Fibroblast of villous mesenchyme (primary cell): ENCODE measurements at places on chromosomes 1 and 21.

DNA sequence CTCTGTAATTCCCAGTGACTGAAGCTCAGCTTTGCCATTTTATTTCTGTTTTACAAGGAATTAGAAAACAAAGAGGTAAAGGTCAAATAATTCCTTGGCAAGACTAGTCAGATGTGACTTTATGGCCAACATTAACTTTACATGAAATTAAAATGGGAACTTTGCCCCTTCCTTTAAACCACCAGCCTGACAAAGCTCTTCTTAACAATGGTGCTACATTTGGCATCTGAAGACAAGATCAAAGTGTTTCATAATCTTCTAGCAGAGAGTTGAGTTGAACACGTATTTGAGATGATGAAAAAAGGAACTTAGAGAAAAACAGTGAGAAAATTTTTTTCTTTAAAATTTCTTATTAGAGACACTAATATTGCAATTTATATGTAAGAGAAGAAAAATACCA, 193.8 kb downstream of the AK5 start:
- no peak for DNase-seq

- peak; percentile 34 for DNase-seq
Measured at GRCh38 chr1:70840260-70840953, 207.2 kb downstream of the PTGER3 start.

GRCh38 chr1:7505771-7506453, 265.2 kb upstream of the VAMP3 start:
- DNase-seq = no peak

DNA sequence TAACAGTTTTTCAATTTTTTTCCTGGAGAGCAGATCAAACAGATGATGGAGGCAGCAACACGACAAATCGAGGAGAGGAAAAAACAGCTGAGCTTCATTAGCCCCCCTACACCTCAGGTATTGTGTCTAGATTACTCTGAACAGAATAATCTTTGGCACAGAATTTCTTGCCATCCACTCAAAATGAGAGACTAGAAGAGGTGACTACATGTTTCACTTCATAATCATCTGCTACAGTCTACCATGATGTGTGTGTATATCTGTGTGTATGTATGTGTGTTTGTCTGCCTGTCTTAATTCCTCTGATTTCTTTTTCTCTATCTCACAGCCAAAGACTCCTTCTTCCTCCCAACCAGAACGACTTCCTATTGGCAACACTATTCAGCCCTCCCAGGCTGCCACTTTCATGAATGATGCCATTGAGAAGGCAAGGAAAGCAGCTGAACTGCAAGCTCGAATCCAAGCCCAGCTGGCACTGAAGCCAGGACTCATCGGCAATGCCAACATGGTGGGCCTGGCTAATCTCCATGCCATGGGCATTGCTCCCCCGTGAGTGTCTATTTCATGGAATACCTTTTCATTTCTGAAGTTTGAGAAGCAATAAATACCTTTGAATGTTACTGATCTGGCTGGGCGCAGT, 11.4 kb downstream of the PRPF3 start:
- no peak for DNase-seq

- no peak for DNase-seq
Measured at GRCh38 chr1:172999349-172999748, 51.4 kb downstream of the TNFSF18 start.

DNA sequence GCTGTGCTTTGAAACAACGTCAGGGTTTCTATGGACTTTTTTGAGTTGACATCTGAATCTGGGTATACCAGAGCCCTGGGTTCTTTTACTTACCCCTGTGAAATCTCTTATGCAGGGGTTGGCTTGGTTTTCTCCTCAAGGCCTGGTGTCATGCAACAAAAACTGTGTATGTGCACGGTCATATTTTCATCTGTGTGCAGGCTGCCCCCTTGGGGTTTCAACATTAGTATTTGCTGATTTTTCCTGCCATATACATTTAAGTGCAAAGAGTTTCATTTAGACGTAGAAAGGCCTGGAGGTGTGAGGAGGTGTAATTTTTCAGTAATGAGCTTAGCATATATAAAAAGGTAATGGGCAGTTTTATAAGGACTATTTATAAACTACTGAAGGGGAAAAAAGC, 22.0 kb upstream of the ZBTB18 start:
- no peak for DNase-seq

- DNase-seq = no peak
Measured at GRCh38 chr21:41759926-41760325, 6.9 kb downstream of the RIPK4 start.

GRCh38 chr1:67588178-67588855, 96.7 kb upstream of the GADD45A start:
- DNase-seq = peak; percentile 54

GRCh38 chr1:27339213-27339612, 2.6 kb upstream of the SYTL1 start:
- DNase-seq = no peak

DNA sequence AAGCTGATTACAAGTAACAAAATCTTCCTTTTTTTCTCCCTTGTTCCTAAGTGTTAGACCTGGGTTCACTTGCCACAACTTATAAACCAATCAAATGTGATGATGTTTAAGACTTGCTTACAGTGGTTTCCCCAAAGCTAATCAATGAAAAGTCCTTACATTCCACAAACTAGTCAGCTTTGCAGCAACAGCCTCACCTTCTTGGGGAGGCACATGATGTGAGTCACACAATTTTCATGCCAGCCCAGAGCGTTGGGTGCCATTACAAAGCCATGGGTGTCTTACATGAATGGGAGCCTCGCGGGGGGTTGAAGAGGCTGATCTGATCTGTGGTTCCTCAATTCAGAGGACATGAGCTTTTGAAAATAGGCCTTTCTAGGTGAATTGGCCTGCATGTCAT, 91.6 kb upstream of the UBE2U start:
- DNase-seq = no peak

GRCh38 chr1:115832651-115833050, 8.3 kb downstream of the NHLH2 start:
- no peak for DNase-seq

- peak; percentile 68 for DNase-seq
Measured at GRCh38 chr1:202122639-202123335, at the start of gene GPR37L1. TSS of gene GPR37L1 (plus strand) at chr1:202122917. CDS start at chr1:202122964, 47 bp downstream.

GRCh38 chr21:45078877-45079281, 4.5 kb downstream of the ADARB1 start:
- peak; percentile 74 for DNase-seq

GRCh38 chr1:200184196-200184595, 156.7 kb downstream of the NR5A2 start:
- peak; percentile 53 for DNase-seq

- DNase-seq = no peak
Measured at GRCh38 chr1:160637821-160638539, 8.9 kb downstream of the SLAMF1 start.

- no peak for DNase-seq
Measured at GRCh38 chr21:43882952-43883545, 18.0 kb downstream of the AGPAT3 start.

- DNase-seq = no peak
Measured at GRCh38 chr1:51504806-51505525, 14.1 kb downstream of the EPS15 start.

- peak; percentile 47 for DNase-seq
Measured at GRCh38 chr1:85884372-85885035, 176.3 kb upstream of the ZNHIT6 start.

DNA sequence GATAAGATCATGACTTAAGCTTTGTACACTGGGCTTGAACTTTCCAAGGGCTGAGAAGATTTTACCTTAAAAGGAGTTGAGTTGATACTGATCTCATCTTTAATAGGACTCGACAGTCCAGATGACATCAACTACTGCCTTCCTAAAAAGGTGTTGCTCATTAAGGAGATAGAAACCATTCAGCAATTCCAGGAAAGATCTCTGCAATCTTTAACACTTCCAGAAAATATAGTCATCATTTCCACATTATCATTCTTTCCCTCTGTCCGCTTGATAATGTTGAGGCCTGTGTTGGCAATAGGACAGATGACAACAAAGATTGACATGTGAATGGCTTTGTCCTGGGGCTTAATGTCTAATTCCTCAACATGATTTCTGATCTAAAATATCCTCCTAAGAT, 145.4 kb upstream of the C1orf21 start:
- DNase-seq = no peak

DNA sequence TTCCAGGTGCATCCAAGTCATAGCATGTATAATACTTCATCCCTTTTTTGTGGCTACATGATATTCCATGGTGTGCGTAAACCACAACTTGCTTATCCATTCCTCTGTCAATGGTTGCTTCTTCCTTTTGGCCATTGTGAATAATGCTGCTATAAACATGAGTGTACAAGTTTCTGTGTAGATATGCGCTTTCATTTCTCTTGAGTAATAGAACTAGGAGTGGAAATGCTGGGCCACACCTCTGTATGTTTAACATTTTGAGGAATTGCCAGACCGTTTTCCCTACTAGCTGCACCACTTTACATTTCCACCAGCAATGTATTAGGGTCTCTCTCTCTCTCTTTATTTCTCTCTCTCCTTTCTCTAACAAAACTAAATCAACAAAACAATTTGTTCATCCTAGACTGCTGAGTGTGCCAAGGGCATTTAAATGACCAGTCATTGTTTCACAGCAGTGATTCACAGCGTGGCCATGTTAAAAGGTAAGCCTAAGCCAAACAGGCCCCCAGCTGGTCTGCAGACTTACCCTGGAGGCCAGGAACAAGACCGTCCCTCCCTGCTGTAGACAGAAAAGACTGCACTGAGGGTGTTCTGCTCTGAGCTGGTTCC, 53.2 kb upstream of the LYST start:
- peak; percentile 69 for DNase-seq

DNA sequence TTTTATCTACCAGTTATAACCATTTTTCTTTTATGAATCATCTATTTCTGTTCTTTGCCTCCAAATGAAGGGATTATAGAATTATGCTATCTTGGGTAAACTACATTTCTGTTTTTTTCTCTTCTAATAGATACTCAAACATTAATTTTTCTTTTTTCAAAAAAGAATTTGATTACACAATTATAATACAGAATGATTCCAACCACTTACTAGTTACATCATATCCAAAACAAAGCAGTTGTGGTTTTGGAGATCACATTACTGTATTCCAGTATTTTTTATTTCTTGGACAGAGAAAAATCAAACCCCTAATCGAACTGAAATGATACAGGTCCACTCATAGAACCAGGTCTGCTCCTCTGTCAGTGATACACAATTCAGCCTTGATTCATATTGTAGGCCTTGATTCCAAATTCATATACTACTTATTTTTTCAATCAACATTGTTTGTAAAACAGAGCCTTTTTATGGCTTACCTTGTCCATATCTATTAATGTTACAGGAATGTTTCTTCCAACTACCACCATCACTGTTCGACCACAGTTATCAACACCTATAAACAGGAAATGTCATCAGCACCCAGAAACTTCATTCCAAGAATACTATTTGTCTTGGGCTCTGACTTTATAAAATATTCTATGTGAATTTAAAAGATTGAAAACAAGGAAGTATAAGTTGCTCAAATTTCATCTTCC, 43.2 kb downstream of the GDAP2 start:
- DNase-seq = peak; percentile 58

GRCh38 chr1:64933296-64934070, 32.9 kb downstream of the JAK1 start:
- DNase-seq = peak; percentile 92

GRCh38 chr1:109261578-109261977, 12.2 kb downstream of the CELSR2 start:
- DNase-seq = no peak

- DNase-seq = peak; percentile 60
Measured at GRCh38 chr1:178867670-178868069, 3.2 kb downstream of the ANGPTL1 start.

DNA sequence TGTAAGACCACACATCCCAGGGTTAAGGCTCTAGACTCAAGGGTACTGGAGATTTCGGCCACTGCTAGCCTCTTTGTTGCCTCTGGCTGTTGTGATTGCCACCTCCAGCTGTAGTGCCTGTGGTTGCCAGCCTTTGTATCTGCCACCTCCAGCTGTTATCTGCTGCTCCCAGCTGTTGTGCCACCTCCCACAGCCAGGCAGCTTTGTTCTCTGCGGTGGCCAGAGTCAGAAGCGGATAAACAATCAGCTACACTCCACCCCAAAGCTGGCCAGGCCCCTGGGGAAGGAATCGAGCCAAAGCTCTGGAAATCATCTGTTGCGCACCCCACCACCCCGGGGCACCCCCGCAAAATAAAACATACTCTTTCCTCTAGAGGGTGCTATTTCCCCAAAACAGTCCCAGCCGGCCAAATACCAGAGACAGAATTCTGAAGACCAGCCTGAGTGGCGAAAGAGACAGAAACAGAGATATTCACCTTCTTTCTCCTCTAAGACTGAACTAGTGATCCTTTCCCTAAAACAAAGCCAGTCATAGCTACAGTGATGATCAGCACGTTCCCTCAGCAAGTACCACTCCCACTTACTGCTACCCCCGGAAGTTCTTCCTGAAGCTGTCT, 14.8 kb upstream of the PIGM start:
- peak; percentile 51 for DNase-seq

GRCh38 chr1:59947047-59947938, 20.7 kb upstream of the CYP2J2 start:
- peak; percentile 69 for DNase-seq

- peak; percentile 67 for DNase-seq
Measured at GRCh38 chr1:180863158-180863775, 49.4 kb upstream of the KIAA1614 start.

GRCh38 chr1:225044258-225044657, 114.8 kb downstream of the DNAH14 start:
- peak; percentile 2 for DNase-seq

GRCh38 chr1:245582026-245582425, 427.2 kb downstream of the KIF26B start:
- no peak for DNase-seq

GRCh38 chr1:198599749-198600148, 39.1 kb upstream of the PTPRC start:
- no peak for DNase-seq

DNA sequence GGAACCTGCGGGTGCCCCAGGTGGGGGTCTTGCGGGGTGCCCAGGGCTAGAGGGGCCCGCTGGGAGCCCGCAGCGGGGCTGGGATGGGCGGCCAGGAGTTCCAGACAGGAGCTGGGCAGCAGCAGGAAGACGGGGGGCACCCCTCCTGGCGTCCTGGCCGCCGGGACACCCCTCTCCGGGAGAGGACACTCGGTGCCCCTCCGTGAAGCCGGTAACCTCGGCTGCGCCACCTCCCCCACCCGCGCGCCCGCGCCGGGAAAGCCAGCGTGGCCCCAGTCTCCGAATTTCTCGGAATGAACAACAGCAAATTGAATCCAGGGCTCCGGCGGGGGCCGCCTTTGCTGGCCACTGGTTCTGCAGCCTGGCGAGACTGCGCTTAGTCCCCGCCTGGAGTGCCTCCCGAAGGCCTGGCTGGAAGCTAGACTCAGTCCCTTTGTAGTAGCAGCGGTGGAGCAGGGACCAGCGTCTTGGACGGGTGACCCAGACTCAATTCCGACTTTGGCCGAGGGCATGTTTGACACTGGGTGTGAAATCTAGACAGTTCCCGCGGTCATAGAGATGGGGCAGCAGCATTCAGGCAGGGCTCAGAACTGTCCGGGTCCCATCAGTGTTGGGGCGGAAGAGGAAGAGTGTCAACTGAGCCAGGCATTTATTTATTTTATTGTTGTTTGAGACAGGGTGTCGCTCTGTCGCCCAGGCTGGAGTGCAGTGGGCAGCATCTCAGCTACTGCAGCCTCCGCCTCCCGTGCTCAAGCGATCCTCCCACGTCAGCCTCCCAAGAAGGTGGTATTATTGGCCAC, 773 bp downstream of the IFNGR2 start:
- peak; percentile 61 for DNase-seq
